ENCODE measurements at places on chromosomes 13 and 19.

DNA sequence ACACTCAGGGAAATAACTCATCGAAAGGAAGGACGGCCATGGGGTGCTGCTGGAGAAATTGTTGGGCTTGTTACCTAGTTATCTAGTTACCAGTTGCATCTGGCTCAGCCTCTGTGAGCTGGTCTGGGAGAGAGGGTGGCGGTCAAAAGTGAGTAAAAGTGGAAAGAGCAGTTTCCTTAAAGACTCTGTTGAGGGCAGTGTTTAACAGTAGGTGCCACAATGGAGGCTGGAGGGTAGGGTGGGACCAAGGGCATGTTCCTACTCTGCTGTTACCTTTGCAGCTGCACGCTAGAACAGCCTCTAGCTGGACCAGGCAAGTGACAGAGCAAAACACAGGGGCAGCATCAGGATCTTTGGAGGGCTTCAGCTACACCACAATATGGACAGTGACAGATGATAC lies 228.8 kb upstream of the STARD13 start:
- no peak for DNase-seq

- DNase-seq, result no peak
These were observed 245.4 kb downstream of the SHISA2 start for GRCh38 chr13:25806264-25806974.

DNA sequence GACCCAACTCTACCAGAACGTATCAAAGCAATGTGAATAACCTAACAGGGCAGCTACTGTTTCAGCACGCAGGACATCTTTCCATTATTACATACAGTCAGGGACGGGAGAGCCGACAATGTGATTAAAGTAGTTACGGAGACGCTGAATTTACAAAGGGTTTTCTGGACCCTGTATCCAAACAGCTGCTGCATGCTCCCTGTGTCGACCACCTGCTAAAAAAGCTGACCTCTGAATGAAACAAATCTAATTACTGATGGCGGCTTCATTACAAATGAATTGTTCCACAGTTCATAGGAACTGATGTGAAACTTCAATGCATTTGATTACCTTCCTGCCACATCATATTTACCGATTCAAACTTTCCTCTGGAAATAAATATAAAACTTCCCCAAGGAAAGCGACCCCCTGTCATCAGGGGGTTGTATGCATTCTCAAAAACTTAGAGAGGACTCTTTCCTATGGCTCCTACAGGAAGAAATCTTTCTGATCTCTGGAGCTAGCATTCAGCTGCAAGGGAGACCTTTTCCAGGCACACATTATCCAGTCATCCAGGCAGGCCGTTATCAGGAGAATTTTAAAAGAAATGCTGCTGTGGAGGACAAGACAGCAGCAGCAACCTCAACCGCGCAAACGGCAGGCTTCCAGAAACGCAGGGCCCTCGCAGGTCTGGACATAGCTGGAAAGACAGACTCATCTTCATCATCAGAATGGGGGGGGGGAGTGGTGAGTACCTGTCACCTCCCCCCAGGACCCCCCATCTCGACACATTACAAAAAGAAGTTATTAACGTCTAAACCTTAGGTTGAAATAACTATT lies 3.1 kb downstream of the EFNB2 start:
- no peak for DNase-seq

DNA sequence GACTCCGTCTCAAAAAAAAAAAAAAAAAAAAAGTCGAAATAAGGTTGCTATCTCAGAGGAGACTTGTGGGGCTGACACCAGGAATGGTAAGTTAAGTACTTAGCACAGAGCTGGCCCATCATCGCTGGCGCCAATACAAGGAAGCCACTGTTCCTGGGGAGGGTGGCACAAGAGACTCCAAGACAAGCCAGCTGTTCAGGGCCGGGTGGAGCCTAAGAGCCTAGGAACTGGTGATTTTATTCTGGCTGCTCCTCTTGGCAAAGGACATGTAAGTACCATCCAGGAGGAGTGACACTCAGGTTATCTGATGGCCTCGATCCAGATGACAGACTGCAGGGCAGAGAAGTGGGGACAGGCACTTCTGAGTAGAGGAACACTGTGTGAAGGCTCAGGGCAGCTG lies 3.8 kb downstream of the ELOF1 start:
- DNase-seq, result no peak

GRCh38 chr19:23779645-23780044 lies 21.0 kb upstream of the ZNF681 start:
- DNase-seq, result peak; percentile 32

DNA sequence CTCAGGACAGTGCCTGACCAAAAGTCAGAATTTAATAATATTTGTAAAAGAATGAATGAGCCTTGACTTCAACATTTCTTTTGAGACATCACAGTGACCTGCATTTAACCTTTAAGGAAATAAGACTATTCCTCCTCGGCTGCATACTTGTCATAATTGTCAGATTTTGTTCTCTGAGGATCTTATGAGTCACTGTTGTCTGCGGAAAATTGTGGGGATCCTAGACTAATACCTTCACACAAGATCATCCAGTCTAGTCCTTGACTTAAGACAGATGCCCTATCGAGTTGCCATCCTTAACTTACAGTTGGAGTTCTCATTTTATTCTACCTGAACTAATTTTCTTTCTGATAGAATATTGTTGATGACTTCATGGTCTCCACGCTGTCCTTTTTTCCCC lies 198.4 kb downstream of the DLEU7 start:
- DNase-seq, result no peak

GRCh38 chr19:1855040-1855827 lies 7.0 kb upstream of the REXO1 start:
- DNase-seq, result peak; percentile 97

GRCh38 chr13:40780822-40781401 lies 8.5 kb upstream of the SLC25A15 start:
- DNase-seq, result peak; percentile 69

GRCh38 chr19:23385404-23385803 lies 9.9 kb downstream of the ZNF91 start:
- DNase-seq, result no peak

DNA sequence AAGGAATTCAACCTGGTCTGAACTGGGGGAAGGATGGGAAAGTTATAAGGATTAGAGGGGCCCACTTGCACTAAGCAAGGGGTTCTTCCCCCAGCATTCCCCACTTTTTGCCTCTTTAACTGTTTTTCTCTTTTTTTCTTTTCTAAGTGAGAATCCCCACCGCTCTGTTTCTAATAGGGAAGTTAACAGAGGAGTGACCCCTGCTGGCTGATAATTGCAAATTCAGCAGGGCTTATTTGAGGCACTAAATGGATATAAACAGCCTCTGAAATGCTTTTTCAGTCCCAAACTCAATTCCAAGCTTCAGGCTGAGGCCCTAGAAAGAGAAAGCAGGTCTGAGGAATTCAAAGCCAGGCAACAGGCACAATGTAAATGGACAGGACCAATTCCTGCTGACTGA lies 38.2 kb upstream of the CEACAM21 start:
- DNase-seq, result no peak

DNA sequence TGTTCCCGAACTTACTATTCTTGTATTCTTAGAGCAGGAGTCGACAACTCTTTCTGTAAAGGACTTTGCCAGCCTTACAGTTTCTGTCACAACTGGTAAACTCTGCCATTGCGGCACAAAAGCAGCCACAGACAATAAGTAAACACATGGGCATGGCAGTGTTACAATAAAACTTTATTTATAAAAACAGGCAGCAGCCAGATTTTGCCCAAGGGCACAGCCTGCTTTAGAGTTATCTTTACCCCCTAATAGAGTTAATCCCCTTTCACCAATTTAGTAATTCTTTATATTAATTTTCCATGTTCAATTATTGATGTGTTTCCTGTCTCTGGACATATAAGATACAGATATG lies 19.4 kb downstream of the DOCK9 start:
- DNase-seq, result no peak

DNA sequence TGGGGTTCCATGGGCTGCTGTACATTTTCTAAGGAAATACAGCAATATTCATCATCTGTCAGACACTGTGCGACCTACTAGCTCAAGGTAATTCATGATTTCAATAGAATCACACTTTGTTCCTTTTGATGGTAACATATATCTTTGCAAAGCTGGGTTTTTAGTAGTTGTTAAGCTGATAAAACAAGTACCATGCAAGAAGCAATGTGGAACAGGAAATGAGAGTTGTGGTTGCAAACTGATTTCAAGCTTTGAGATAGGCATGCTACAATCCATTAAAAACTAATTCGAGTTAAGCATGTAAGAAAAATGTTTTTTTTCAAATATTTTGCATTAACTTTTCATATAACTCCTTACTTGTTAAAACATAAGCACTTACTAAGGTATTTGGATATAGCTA lies 6.8 kb upstream of the MBNL2 start:
- no peak for DNase-seq

DNA sequence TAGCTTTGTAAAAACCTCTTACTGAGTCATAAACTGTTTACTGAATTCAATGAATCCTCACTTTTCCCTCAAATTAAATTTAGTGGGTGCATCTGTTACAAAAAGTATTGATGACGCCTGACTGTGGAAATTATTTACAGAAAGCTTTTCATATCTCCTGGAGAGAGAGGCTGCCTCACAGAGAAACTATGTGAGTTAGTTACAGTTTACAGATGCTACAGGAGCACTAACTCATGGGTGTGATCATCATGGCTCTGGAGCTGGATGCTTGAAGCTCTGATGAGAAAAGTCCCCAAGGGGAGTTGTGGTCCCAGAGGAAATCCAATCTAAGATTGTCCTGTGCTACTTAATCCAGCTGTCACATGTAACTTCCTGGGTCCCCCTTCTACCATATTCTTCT lies 590.8 kb downstream of the LMO7 start:
- no peak for DNase-seq

Data from osteocyte (in vitro differentiated cells).